ENCODE measurements at places on chromosomes 7 and 10.

- peaks cover 21% of the 10 kb centered on the region for H3K27me3 ChIP-seq
- H3K36me3 ChIP-seq = no peaks in the 10 kb centered on the region
- H3K27ac ChIP-seq = no peak overlapping the region
- no peak for DNase-seq
Measured at GRCh38 chr10:126233182-126234148, 154.8 kb downstream of the ADAM12 start.

- H3K27me3 ChIP-seq = no peaks in the 10 kb centered on the region
- H3K27ac ChIP-seq = no peak overlapping the region
- no peak overlapping the region for H3K4me3 ChIP-seq
- no peaks in the 10 kb centered on the region for H3K4me1 ChIP-seq
- DNase-seq = no peak
Measured at GRCh38 chr7:18179093-18179492, 151.4 kb upstream of the PRPS1L1 start.

DNA sequence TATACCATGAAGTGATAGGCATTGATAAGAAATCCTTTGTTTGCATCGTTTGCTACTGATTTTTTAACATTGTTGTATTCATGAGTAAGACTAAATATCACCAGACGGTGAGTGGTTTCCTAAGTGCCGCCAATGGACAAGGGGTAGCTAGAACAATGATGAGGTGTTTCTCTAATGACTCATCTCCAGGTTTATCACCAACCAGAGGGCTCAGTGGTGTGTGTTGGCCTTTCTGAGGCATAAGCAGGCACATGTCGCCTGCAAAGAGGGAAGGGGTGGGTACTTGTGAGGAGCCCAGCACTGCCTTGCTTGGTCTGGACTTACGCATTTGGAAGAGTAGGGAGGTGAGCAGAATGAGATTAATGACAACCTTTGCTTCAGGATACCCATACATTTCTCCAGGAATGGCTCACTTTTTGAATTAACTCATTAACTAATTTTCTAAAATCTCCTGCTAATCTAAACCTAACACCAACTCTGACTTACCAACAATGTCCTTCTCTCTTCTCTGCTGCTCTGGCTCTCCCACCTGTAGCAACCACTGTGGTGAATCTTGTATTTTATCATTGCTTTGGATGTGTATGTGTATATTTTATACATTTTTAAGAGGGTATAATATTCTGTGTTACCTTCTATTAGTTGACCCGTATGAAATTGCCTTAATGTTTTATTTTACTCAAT is 722.6 kb downstream of the GRID1 start:
- H3K36me3 ChIP-seq = no peaks in the 10 kb centered on the region
- no peak for DNase-seq
- no peak overlapping the region for H3K4me3 ChIP-seq
- H3K27ac ChIP-seq = peak overlapping the region; percentile 94
- H3K27me3 ChIP-seq = no peaks in the 10 kb centered on the region

DNA sequence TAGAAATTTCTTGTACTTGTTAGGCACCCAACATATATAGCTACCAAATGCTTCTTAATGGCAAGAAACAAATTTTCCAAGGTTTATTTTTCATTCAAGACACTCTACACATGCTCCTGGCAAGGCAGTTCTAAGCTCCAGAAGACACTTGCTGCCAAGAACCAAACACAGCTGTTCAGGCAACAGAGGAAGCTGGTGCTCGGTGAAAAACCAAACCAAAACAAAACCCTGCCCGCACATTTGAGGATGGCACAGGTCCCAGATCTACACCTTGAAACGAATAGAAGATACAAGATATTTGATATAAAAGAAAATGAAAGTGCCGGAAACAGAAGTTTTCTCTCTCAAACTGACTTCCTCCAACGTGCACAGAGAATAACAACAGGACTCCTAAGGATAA is 4.9 kb upstream of the DNTT start:
- no peak overlapping the region for H3K4me3 ChIP-seq
- H3K27me3 ChIP-seq = peaks cover 5% of the 10 kb centered on the region
- no peak overlapping the region for H3K27ac ChIP-seq
- no peaks in the 10 kb centered on the region for H3K36me3 ChIP-seq

Data from type B pancreatic cell (in vitro differentiated cells).